ENCODE measurements at places on chromosomes 2 and 18. TPM values are rescaled to one million over a fixed set of nuclear protein-coding genes. Genes with fewer than 3 reads are reported as not detected.

DNA sequence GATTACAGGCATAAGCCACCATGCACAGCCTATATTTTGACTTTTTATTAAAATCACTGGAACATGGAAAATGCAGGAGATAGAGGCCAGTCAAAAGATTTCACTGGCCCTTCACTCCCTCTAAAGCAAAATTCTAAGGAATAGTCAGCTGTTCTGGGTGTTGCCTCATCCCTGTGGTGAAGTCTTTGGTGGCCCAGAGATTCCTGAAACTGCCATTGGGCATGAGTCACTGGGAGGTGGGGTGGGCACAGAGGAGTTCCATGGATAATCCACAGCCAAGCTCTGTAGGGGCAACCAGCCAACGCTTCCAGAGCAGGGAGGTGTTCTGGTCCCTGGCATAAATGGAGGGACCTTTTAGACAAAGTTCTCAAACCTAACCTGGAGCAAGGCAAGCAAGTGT is 89.7 kb upstream of the TTC39C start:
- DNase-seq, result no peak
- H3K4me3 ChIP-seq, result no peak overlapping the region
- no peak overlapping the region for H3K27ac ChIP-seq
- no peaks in the 10 kb centered on the region for H3K36me3 ChIP-seq
- H3K4me1 ChIP-seq, result peaks cover 10% of the 10 kb centered on the region

DNA sequence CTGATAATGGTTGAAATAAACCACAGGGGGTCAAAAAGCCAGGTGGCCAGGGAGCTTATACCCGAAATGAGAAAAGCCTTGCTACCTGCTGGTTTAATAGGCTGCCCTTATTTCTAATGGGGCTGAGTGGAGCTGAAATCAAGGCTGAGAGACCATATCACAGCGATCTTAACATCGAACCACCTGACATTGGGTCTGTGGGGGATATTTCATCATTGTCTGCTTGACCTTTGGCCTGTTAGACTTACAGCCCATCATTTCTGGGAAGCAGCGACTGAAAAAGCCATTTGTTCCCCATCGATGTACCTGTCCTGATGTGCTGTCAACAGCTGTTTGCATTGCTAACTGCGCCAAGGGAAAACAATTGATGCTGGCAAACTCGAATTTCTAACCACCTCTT is 199.7 kb upstream of the SLC14A2 start:
- no peaks in the 10 kb centered on the region for H3K36me3 ChIP-seq
- H3K4me3 ChIP-seq, result no peak overlapping the region
- no peak for DNase-seq
- H3K27ac ChIP-seq, result no peak overlapping the region

DNA sequence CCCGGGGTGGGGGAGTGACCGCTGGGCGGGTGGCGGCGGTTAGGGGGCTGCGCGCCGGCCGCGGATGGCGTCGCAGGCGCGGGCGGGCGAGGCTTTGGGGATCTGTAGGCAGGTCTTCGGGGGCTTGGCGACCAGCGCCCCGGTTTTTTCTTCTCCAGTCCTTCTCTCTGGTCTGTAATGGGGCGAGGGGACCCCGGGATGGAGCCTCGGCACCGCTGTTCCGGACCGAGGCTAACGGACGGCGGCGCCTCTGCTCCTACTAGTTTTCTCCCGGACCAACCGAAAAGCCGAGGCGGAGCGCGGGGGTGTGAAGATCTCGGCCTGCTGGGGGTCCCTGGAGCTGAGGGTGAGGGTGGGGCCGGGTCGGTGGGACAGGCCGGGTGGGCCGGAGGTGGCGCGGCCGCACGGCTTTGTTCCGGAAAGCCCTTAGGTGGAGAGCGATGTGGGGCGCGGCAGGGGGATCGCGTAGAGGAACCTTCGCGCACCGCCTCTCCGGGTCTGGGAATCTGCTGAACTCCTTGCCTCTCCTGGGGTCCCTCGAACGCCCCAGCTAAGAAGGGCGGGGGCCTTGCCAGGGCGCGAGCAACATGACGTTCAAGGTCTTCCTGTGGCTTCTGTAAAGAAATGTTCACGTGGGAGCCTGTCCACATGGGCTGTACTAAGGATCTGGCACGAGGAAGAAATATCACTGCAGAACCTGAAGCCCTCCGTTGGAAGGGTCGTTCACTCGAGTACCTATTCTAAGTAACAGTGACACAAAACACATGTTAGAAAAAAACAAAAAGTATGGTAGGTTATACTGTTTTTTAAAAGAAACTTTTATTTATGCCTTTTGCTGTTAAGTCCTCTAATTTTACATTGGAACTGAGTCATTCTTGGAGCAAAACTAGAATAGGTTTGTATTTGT is 861 bp downstream of the SLC39A10 start:
- H3K4me1 ChIP-seq, result peaks cover 26% of the 10 kb centered on the region
- peak overlapping the region; percentile 95 for H3K4me3 ChIP-seq
- H3K27ac ChIP-seq, result peak overlapping the region; percentile 100
- peak; percentile 95 for DNase-seq
- peaks cover 29% of the 10 kb centered on the region for H3K36me3 ChIP-seq
- H3K27me3 ChIP-seq, result no peaks in the 10 kb centered on the region

- H3K27me3 ChIP-seq, result peaks cover 1% of the 10 kb centered on the region
- DNase-seq, result peak; percentile 51
- no peaks in the 10 kb centered on the region for H3K4me1 ChIP-seq
- H3K27ac ChIP-seq, result no peak overlapping the region
These were observed 185.9 kb downstream of the PDE1A start for GRCh38 chr2:182240862-182241371.

- H3K4me3 ChIP-seq, result no peak overlapping the region
- H3K36me3 ChIP-seq, result no peaks in the 10 kb centered on the region
- no peak overlapping the region for H3K27ac ChIP-seq
- no peak for DNase-seq
- H3K27me3 ChIP-seq, result peaks cover 4% of the 10 kb centered on the region
These were observed 26.1 kb upstream of the ROCK2 start for GRCh38 chr2:11370377-11371091.

DNA sequence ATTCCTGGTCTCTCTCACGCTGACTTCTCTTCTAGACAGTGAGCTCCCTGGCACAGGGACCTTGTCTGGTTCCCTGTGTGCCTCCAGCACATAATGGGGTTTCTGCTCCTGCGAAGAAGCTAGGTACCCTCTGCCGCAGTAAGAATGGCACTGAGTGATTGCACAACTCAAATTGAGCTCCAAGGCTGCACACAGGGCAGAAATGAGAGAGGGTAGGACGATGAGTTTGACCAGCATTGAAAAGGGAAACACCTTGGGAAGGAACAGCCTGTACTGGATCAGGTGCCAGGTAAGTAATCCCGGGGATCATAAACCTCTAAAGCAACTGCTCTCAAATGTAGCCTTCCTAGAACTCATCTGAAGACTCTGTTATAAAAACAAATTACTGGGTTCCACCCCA is 21.0 kb upstream of the MSGN1 start:
- H3K4me1 ChIP-seq, result peaks cover 3% of the 10 kb centered on the region
- no peak for DNase-seq
- H3K27me3 ChIP-seq, result peaks cover 30% of the 10 kb centered on the region
- H3K4me3 ChIP-seq, result no peak overlapping the region
- no peaks in the 10 kb centered on the region for H3K36me3 ChIP-seq
- no peak overlapping the region for H3K27ac ChIP-seq

- H3K27ac ChIP-seq, result peak overlapping the region; percentile 57
- DNase-seq, result peak; percentile 62
- H3K4me3 ChIP-seq, result no peak overlapping the region
- peaks cover 56% of the 10 kb centered on the region for H3K36me3 ChIP-seq
- H3K27me3 ChIP-seq, result no peaks in the 10 kb centered on the region
These were observed 65.8 kb upstream of the EML6 start for GRCh38 chr2:54657664-54658083.

DNA sequence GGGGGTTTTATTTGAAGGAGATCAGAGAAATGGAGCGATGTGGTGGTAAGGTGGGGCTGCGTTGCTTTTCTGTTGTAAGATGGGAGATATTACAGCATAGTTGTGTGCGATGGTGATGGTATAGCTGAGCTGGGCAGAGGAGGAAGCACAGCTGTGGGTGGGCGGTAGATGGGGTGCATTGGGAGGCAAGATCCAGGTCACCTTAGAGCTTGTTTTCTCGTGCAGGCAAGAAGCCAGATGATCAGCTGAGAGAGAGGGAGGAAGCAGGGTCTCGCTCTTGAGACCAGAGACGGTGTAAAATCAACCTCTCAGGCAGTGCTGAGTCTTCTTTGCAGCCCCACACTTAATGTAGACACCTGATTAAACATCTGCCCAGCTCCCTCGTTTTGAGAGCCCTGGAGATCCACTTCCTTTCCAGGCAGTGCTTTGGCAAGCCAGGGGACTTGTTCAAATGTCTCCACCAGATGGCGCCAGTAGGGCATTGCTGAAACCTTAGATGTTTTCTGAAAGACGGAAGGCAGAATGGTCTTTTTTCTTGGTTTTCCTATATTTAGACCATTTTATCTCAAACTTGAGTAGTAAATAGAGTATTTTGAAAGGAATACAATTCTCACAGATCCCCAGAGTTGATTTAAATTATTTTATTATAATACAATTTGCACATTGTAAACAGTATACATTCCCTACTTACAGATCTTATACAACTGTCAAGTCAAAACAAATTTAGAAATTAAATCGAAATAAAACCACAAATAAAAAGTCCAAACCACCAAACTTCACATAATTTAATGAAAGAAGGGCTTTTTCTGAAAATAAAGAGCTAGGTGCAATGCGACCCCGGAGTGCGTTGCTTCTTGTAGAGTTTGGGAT is 21.1 kb upstream of the LYPD6B start:
- no peak overlapping the region for H3K27ac ChIP-seq
- H3K4me1 ChIP-seq, result no peaks in the 10 kb centered on the region
- H3K27me3 ChIP-seq, result peaks cover 1% of the 10 kb centered on the region
- H3K4me3 ChIP-seq, result no peak overlapping the region

CACNB4 gene
- total RNA-seq, result 0.41 TPM

DNA sequence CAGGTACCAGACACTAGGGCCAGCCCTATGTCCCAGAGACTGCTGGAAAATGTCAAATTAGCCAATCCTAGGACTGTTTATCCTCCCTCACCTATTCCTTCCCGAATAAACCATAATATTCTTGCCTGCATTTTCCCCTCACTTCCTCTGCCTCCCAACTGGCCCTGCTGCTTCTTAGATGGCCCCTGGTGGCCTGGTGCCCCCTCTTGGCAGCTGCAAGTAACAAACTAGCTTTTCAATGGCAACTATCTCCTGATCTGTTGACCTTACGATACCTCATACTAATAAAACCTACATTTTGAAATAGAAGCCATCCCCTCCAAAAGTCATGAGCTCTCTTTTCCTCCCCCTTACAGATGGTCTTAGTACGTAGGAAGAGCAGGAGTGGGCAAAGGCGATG is 132.0 kb downstream of the ALPK2 start:
- no peaks in the 10 kb centered on the region for H3K36me3 ChIP-seq
- DNase-seq, result no peak
- H3K4me3 ChIP-seq, result no peak overlapping the region
- H3K27ac ChIP-seq, result no peak overlapping the region
- H3K4me1 ChIP-seq, result peaks cover 8% of the 10 kb centered on the region
- peaks cover 18% of the 10 kb centered on the region for H3K27me3 ChIP-seq

INHBB gene
- not detected for total RNA-seq

DTNA gene
- total RNA-seq, result 0.40 TPM

- no peak overlapping the region for H3K27ac ChIP-seq
- no peaks in the 10 kb centered on the region for H3K36me3 ChIP-seq
- H3K4me1 ChIP-seq, result peaks cover 12% of the 10 kb centered on the region
These were observed 5.9 kb upstream of the DNAJC27 start for GRCh38 chr2:24977631-24978030.

DNA sequence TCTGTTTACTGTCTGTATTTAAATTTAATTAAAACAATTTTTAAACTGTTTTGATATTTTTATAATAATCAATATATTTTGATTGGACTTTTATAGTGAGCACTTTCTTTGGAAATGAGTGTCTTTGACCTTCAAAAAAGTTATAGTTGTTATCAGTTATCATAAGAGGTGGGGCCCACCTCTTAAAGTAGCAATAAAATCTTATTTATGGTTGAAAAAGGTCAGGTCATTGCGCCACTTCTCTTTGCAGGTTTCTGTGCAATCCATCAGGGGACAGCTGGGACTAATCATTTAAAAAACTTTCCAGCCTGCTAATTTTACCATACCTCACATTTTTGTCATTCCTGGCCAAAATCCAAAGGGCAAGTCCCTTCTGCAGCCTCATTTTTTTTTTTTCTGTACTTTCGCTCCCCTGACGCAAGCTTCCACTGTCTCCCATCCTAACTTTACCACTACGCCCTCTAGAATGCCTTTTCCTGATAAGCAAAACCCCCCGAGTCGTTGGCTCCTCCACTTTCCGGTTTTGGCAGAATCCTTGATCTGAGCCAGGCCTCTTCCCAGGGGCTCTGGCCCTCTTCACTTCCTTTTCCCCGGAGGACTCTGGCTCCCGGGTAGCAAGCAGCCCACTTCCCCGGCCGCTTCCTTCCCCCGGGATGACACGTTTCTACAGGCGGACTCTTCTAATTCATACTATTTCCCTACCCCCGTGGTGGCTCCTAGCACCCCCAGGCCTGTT is 1.1 kb upstream of the SEH1L start:
- H3K27me3 ChIP-seq, result no peaks in the 10 kb centered on the region
- peaks cover 36% of the 10 kb centered on the region for H3K36me3 ChIP-seq
- peak overlapping the region; percentile 95 for H3K4me3 ChIP-seq
- H3K27ac ChIP-seq, result peak overlapping the region; percentile 99

PDE11A gene
- not detected for total RNA-seq

CCT4 gene
- total RNA-seq, result 388 TPM

GRCh38 chr2:136101042-136101441 is 16.9 kb downstream of the CXCR4 start:
- peaks cover 7% of the 10 kb centered on the region for H3K4me1 ChIP-seq
- no peak overlapping the region for H3K27ac ChIP-seq
- peak; percentile 39 for DNase-seq

DNA sequence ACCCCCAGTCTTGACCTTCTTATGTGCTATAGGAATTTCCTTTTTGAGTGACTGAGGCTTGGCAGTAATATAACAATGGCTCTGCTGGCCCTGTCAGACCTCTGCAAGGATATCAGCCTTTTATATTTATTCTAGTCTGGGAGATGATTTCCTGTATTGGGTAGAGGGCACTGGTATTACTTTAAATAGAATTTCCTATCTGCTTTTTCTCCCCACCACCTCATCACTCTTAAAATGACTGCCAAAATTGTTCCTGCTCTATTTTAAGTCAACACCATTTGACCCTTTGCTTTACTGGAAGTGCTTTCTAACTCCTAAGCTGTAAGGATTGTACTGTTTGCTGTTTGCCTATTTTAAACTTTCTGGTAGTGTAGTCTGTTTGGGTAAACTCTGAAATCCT is 658.4 kb upstream of the FSHR start:
- no peak for DNase-seq
- no peaks in the 10 kb centered on the region for H3K36me3 ChIP-seq
- H3K4me1 ChIP-seq, result no peaks in the 10 kb centered on the region
- H3K27me3 ChIP-seq, result no peaks in the 10 kb centered on the region

Measured in activated CD8-positive, alpha-beta T cell treated with anti-CD3 and anti-CD28 coated beads for 36 hours (primary cell).